ENCODE measurements at places on chromosomes 1 and 21. TPM values are rescaled to one million over a fixed set of nuclear protein-coding genes. Genes with fewer than 3 reads are reported as not detected.

The CFAP107 gene
- not detected for total RNA-seq

The UBXN10 gene
- total RNA-seq: 0.37 TPM

DNA sequence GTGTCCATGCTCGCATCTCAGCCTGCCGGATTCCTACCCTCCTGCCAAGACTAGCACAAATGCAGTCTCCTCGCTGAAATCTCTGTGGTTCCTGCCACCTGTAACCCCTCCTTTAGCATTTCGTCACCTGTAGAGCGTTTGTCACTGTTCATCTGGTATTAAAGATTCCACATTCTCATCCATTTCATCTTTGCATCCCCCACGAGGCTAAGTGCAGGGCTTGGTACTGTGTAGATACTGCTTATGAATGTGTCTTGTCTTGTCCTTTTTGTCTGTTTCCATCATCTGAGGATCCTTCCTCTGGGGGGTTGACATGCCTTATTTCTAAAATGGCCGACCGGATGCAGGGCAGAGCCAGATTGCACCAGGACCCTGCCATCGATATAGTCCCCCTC is 53.7 kb upstream of the DNAJC6 start:
- ATAC-seq: no peak

- peak; percentile 90 for ATAC-seq
Observed at GRCh38 chr1:39845569-39846566, 37.4 kb downstream of the TRIT1 start.

DNA sequence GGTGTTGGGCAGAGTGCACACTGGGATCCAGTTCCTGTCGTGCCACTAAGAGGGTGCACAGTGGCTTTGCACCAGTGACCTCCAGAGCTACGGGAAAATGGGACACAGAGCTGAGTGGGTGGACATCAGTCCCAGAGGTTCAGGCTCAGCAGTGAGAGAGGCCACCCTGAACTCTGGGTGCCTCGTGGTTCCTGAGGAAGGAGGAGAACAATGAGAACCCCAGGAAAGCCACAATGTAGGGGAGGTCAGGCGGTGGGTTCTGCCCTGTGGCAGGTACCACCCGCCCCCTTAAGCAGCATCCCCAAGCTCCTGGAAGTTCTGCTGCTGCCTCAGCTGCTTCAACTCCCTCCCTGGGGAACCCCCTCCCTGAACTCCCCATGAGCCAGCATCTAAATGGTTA is 112.2 kb downstream of the GRIK3 start:
- no peak for ATAC-seq

GRCh38 chr1:28229996-28230395 is 2.8 kb downstream of the DNAJC8 start:
- ATAC-seq: no peak

DNA sequence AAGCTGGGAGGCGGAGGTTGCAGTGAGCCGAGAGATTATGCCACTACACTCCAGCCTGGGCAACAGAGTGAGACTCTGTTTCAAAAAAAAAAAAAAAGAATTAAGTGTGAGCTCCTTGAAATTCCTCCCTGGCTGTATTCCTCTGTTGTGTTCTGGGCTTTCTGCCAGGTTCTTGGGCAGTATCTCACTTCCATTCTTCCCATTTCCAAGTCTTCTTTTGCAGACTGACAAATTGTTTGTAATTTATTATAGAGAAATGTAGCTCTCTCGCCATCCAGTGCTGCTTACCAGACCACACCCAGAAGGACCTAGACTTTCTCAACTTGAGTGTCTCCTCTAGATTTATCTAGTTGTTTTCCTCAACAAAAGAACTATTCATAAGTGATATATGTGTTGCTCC is 105.0 kb upstream of the ADGRL2 start:
- no peak for ATAC-seq

DNA sequence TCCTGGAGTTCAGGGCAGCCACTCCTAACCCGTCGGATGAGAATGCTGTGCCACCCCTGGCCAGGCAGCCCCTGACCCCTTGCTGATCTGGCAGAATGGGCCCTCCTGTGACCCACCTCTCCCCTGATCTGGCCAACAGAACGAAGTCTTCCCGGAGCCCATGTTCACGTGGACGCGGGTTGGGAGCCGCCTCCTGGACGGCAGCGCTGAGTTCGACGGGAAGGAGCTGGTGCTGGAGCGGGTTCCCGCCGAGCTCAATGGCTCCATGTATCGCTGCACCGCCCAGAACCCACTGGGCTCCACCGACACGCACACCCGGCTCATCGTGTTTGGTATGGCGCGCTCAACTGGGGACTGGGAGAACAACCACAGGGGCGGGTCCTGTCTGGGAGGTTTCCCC is 104.1 kb upstream of the KLHDC7A start:
- no peak for ATAC-seq

DNA sequence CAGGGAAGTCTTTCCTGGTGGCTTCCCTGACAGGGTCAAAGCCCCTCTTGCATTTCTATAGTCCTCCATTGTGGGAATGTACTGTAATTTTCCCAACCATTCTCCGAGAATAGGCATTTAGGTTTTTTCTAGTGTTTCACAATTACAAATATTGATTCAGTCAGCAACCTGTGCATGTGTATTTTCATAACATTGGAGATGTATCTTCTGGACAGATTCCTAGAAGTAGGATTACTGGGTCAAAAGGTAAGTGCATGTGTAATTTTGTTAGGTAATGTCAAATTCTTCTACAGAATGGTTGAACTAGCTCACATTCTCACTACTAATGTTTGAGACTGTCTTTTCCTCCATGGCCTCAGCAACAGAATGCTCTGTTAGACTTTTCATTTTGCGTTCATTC is 8.3 kb upstream of the PLA2G2A start:
- ATAC-seq: no peak

- no peak for ATAC-seq
Observed at GRCh38 chr1:229907884-229908638, 159.0 kb upstream of the GALNT2 start.
